SW480 (cell line): ENCODE measurements at places on chromosomes 7 and 10.
A peak's percentile ranks its signal among the peaks of the same experiment; 100 is the strongest.

- peak; percentile 51 for DNase-seq
These were observed 593 bp downstream of the CDK13 start for GRCh38 chr7:39950473-39951225.

- DNase-seq = no peak
These were observed 118.8 kb upstream of the MYO3A start for GRCh38 chr10:25815236-25815635.

DNA sequence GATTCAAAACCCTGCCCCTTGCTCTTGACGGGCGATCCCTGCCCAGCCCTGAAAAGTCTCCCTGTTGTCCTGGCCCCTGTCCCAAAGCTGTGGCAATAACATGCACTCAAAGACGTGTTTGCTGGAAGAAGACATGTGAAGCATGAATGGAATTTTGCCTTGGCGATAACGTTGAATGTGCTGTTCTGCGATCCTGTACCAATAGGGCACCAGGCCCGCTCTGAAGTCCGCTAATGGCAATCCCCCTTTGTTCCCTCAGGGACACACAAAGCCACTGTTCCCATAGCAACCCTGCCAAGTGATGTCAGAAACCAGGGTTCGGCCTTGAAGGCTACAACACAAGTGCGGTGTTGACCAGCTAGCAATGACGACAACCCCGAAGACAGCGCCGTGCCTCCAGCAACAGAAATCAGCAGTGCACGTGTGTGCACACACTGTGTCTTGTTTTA lies 284.6 kb downstream of the KLF6 start:
- no peak for DNase-seq

GRCh38 chr7:13912715-13913278 lies 76.7 kb downstream of the ETV1 start:
- DNase-seq = peak; percentile 84

- no peak for DNase-seq
These were observed 1213.1 kb downstream of the DNAJB9 start for GRCh38 chr7:109782806-109783205.

GRCh38 chr10:74415146-74415839 lies 264.3 kb downstream of the ADK start:
- no peak for DNase-seq

DNA sequence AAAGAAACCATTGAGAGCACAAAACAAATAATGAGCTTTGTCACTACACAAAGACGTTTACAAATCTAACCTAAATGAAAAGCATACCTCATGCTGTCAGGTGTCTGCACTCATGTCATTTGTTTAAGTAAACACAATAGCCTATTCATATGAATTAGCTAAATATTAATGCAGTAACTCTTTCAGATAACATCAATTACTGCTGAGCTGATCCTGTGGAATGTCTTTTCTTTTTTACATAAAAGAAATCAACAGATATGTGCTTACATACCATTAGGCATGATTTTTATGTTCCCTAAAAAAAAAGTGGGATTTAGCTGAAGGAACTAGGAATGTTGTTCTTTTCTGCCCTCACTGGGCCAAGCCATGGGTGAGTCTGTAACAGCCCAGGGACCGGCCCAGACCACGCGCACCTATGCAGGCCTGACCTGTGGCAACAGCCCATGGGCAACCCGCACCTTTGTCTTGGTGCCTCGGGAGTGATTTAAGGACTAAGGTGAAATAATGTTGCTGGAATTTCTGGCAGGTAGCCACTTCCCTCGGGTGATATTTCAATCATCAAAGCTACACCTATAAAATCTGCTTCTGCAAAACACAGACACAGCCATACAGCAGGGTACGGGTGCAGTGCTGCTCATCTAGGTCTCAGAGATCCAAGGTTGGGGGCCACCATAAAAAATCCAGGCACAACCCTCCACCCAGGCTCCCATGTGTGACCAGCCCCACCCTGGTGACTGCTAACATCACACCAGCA lies 44.6 kb downstream of the FGFR2 start:
- peak; percentile 72 for DNase-seq

GRCh38 chr10:116974456-116975005 lies 30.5 kb downstream of the SHTN1 start:
- peak; percentile 47 for DNase-seq

DNA sequence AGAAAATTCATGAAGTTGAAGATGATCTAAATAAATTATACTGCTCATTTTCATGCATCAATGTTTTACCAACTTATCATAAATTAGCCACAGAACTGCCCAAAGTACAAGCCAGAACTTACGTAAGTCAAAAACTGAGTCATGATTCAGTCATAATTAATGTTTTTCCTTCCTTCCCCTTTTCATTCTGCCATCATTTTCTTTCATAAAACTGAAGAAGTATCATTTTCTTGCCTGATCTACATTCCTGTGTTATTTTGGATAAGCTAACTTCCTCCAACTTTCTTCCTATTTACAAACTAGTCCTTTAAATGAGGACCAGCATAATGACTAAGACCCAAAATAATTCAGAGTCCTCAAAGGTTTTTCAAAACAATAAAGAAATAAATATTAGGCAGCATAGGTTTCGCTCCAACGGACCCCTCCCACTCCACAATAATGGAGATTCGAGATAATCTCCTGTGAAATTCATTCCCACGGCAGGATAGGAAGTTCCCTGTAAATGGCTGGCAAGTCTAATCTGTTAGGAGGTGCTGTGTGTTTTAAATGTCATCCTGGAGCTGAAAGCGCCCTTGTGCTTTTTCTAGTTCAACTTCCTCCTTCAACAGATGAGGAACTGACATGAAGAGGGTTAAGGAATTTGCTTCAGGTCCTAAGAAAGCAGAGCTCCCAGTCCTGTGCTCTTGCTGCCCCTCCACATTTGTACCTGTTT lies 218.9 kb downstream of the DOCK4 start:
- DNase-seq = no peak

DNA sequence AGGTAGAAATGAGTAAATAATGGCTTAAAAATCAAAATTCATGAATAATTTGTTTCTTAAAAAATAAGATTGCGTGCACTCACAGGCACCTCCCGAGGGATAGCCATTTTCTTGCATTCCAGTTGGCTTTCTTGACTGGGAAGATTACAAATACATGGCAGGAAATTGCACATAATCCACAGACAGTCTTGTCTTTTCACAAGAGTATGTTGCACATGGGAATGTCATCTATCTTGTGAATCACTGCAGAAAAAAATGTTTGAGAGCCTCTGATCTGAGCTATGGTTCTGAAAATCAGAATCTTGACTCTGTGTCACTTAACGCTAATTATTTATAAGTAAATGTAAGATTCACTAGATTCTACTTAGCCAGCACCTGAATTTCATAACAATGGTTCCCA lies 74.1 kb upstream of the PRKG1 start:
- DNase-seq = no peak

DNA sequence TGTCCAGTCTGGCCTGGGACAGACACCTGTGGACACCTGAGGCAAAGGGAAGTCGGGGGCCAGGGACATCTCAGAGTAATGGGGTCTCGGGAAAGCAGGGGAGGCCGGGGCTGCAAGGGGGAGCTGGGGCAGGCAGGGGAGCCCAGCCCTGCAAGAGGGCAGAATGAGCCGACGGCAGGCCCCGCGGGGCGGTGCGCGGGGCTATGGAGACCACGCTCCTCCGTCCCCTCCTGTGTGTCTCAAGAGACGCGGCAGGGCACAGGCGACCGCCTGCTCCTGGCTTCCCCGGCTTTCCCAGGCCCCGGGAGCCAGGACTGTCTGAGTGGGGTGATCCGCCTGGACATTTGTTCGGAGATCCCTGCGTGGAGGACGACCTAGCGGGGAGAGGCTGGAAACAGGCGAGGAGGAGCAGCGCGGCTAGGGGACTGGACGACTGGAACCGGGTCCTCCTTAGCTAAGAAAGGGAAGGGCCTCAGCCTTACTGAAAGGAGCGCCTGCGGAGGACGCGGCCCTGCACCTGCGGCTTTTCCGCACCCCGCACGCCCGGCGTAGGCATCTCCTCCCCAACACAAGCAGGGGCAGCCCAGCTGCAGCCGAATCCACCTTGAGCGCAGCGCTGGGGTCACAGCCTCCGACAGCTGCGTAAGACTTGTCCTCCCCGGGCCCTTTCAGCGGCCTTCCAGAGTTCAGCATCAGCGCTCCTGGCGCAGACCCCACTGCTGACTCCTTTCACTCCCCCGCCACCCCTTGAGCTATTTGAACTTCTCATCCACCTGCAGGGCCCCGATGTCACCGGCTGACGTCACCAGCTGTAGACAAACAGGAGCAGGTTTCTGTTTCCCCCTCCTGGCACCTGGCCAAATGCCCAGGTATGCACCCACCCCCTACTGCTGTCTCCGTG lies 176.4 kb downstream of the ZNF248 start:
- no peak for DNase-seq

DNA sequence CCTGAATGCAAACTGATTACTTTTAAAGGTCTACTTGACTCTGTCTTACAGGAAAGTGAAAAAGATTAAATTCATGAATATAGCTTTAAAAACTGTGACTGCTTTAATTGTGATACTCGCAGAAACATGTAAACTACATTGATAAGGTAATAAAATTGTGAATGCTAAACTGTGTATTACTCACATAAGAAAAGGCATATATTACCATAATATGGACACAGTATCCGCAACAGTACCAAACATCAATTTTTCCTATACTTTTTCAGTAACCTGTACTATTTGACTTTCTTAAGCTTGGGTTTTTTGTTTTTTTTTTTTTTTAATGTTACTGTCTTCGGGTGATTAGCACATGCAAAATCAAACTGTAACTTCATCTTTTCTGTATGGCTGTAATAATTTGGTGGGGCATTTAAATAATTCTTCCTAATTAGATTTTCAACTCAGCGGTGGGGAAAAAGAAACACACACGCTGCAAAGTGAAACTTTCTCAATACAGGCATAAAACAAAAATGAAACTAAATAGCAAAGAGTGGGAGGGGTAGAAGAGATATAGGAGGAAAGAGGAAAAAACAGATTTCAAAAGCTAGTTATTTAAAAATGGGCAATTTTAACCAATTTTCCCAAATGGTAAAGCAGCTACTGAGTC lies 23.2 kb downstream of the NT5C3A start:
- DNase-seq = no peak

DNA sequence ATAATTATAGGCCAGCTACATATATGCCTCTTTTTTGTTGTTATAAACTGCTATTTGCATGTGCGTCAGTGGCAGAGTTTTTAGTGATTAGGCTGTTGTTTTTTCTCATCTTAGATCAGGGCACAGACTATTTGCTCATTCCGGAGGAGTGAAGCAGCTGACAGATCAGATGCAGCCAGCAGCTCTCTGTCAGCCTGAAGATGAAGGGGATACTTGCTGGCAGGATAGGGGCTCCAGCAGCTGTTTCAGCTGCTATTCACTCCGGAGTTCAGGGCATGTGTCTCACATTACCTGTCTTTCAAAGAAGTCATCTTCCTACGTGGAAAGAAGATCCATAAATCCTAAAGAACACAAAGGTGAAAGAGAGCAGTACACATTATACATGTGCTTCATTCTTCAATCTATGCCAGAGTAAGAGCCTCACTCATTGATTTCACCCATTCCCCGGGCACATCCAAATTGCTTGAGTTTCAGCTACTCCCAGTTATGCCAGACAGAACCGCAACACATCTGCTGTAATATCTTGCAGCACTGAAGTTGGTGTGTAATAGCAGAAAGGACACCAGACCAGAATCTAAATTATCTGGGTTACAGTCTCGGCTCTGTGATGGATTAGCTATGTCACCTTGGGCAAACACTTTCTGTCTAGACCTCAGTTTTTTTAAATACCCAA lies 182.8 kb upstream of the CHRM2 start:
- DNase-seq = no peak

DNA sequence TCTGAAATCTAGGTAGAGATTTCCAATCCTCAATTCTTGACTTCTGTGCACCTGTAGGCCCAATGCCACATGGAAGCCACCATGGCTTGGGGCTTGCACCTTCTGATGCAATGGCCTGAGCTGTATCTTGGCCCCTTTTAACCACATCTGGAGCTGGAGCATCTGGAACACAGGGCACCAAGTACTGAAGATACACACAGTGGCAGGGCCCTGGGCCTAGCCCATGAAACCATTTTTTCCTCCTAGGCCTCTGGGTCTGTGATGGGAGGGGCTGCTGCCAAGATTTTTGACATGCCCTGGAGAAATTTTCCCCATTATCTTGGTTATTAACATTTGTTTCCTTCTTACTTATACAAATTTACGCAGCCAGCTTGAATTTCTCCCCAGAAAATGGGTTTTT lies 39.1 kb downstream of the GCC1 start:
- no peak for DNase-seq

GRCh38 chr10:15113766-15114165 lies 16.6 kb downstream of the RPP38 start:
- no peak for DNase-seq

- DNase-seq = peak; percentile 41
These were observed 43.7 kb downstream of the DNAJB9 start for GRCh38 chr7:108613147-108613948.

DNA sequence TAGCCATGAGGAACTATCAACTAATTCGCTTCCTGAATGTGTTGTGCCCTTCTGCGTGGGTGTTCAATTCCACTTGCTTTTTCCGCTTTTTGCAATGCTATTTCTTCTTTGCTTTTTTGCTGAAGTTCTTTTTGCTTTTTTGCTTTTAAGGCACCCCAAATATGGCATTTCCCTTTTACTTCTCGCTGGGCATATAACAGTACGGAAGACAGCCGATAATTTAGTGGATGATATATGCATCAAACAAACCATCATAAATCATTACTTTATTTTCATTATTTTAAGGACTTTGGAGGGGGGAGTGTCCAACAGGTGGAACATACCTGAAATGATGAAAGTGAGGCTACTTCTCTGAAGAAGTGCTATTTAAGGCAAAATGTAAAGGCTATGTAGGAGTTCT lies 277.0 kb upstream of the MTPN start:
- DNase-seq = no peak
